Activated B cell treated with CpG ODN at 0.5 μM for 24 hours (primary cell): ENCODE measurements at places on chromosomes 4 and X. TPM values are rescaled to one million over a fixed set of nuclear protein-coding genes. Genes with fewer than 3 reads are reported as not detected.

- H3K36me3 ChIP-seq = peaks cover 60% of the 10 kb centered on the region
- H3K27me3 ChIP-seq = no peaks in the 10 kb centered on the region
- H3K4me1 ChIP-seq = no peaks in the 10 kb centered on the region
- H3K27ac ChIP-seq = no peak overlapping the region
- no peak for DNase-seq
These were observed 17.7 kb downstream of the OGT start for GRCh38 chrX:71550578-71550977.

- H3K27ac ChIP-seq = no peak overlapping the region
- no peak overlapping the region for H3K4me3 ChIP-seq
- peaks cover 15% of the 10 kb centered on the region for H3K27me3 ChIP-seq
- H3K4me1 ChIP-seq = peaks cover 4% of the 10 kb centered on the region
These were observed 53.4 kb upstream of the COL25A1 start for GRCh38 chr4:109355835-109356234.

DNA sequence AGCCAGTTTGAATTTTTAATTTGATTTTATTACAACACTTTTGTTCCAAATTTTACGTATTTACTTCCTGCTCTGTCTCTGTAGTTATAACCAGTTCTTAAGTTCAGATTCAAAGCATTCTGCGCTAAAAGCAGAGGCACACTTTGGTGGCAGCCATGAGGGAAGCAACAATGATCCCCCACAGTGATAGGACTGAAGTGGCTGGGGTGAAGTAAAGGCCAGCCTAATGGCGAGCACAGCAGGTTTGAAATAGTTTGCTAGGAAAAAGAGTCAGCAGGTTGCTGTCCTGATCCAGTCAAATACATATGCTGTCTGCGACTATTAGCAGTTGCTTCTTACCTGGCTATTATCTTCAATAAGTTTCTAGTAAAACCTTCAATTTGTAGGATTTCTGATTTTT, 176.3 kb downstream of the RPA4 start:
- DNase-seq = no peak
- no peaks in the 10 kb centered on the region for H3K36me3 ChIP-seq

DNA sequence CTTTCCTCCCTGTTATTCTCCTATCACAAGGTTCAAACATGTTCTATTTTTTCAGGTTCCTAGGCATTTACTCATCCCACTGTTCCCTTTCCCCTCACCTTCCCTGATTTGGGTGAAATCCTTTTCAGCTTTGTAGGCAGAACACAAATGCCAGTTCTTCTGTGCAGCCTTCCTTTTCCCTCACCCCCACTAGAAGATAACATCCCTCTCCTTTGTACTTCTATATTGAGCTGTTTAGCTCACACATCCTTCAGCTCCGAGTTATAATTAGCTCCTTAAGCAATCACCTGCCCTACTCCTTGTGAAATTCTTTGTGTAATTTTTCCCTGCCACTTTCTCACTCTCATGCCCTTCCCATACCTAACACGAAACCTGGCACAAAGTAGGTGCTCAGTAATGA, 240.9 kb downstream of the AR start:
- H3K27me3 ChIP-seq = no peaks in the 10 kb centered on the region
- no peaks in the 10 kb centered on the region for H3K36me3 ChIP-seq

- no peak overlapping the region for H3K27ac ChIP-seq
- H3K36me3 ChIP-seq = no peaks in the 10 kb centered on the region
- H3K4me1 ChIP-seq = no peaks in the 10 kb centered on the region
- H3K27me3 ChIP-seq = peaks cover 47% of the 10 kb centered on the region
- H3K4me3 ChIP-seq = no peak overlapping the region
These were observed 8.0 kb downstream of the SFRP2 start for GRCh38 chr4:153780876-153781275.

- H3K36me3 ChIP-seq = no peaks in the 10 kb centered on the region
- H3K4me3 ChIP-seq = peak overlapping the region; percentile 75
- H3K27me3 ChIP-seq = peaks cover 61% of the 10 kb centered on the region
- peaks cover 25% of the 10 kb centered on the region for H3K4me1 ChIP-seq
- H3K27ac ChIP-seq = no peak overlapping the region
These were observed 1.2 kb downstream of the PROM1 start for GRCh38 chr4:16082426-16083240.

- H3K36me3 ChIP-seq = peaks cover 90% of the 10 kb centered on the region
- no peak overlapping the region for H3K4me3 ChIP-seq
- DNase-seq = no peak
- H3K4me1 ChIP-seq = no peaks in the 10 kb centered on the region
- H3K27me3 ChIP-seq = no peaks in the 10 kb centered on the region
These were observed 32.0 kb downstream of the DCTD start for GRCh38 chr4:182885022-182885737.

DNA sequence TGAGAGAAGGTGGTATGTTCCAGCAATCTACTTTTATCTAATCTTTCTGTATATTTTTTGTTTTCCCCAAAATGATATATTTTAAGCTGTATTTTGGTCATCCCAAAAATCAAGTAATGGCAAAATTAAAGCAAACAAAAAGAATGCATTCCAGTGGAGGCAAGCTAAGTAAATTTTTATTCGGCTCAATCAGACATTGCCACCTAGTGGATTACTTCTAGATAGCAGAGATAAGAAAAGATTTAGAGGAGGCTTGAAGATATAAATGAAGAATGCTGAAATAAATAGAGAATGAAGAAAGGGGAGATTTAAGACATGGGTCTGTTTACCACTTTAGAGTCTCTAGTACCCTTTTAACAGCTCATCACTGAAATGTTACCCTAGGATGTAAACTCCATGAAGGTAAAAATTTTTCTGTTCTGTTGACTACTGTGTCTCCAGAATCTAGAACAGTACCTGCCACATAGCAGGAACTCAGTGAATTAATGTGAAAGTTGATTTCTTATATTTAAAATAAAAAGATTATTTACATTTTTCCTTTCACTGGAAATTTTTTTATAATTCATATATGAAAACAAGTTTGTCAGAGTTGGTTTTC, 110.9 kb upstream of the ANK2 start:
- no peaks in the 10 kb centered on the region for H3K36me3 ChIP-seq
- no peak overlapping the region for H3K27ac ChIP-seq
- no peak for DNase-seq
- no peaks in the 10 kb centered on the region for H3K4me1 ChIP-seq
- no peak overlapping the region for H3K4me3 ChIP-seq
- peaks cover 4% of the 10 kb centered on the region for H3K27me3 ChIP-seq

DNA sequence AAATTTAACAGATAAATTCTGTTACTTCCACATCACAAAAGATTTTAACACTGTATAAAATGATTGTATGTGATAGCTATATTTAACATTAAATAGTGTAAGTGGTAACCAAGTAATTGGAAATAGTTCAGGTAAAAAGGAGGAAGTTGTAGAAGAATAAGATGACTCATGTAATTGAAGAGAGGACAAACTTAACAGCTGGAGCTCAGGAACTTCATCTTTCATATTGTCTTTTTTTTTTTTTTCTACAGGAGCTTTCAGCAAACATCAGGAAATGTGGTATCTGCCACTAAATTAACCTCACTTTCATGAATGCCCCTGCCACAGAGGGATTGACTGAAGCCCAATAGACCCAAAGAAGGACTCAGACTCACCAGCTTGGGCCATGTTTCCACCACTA, 188.4 kb upstream of the VEGFC start:
- H3K4me3 ChIP-seq = no peak overlapping the region
- no peak for DNase-seq
- no peaks in the 10 kb centered on the region for H3K36me3 ChIP-seq
- H3K27me3 ChIP-seq = no peaks in the 10 kb centered on the region
- H3K4me1 ChIP-seq = no peaks in the 10 kb centered on the region

DNA sequence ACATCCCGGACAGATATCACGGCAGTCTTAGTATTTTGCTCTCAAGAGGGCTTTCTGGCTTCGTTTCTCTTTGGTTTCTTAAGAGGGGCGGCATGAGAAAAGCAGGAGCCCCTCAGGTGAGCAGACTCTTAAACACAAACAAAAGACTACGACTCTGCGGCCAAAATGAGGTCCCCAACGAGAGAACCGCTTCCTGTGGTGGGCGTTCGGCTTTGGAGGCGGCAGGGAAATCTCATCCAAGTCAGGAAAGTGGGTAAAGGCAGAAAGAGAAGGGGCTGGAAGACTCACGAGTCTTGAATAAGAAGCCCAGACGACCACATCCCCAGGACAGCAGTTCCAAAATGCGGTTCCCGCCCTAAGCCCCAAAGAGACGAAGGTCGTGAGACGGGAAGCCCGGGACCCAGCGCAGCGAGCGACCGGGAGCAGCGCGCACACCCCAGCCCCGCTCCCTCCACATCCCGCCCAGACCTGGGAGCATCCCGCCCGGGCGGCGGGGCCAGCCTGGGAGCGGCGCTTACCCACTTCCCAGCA, 409 bp downstream of the UGDH start:
- DNase-seq = no peak
- H3K27me3 ChIP-seq = no peaks in the 10 kb centered on the region
- peak overlapping the region; percentile 98 for H3K4me3 ChIP-seq
- peak overlapping the region; percentile 83 for H3K27ac ChIP-seq
- H3K4me1 ChIP-seq = peaks cover 20% of the 10 kb centered on the region

GRCh38 chrX:139875841-139876240, 57.0 kb downstream of the ATP11C start:
- H3K4me3 ChIP-seq = no peak overlapping the region
- H3K27ac ChIP-seq = no peak overlapping the region
- H3K27me3 ChIP-seq = no peaks in the 10 kb centered on the region
- H3K4me1 ChIP-seq = peaks cover 13% of the 10 kb centered on the region
- DNase-seq = no peak

GRCh38 chr4:144518181-144518895, 127.6 kb upstream of the HHIP start:
- no peak overlapping the region for H3K4me3 ChIP-seq
- DNase-seq = no peak
- peaks cover 2% of the 10 kb centered on the region for H3K27me3 ChIP-seq

DNA sequence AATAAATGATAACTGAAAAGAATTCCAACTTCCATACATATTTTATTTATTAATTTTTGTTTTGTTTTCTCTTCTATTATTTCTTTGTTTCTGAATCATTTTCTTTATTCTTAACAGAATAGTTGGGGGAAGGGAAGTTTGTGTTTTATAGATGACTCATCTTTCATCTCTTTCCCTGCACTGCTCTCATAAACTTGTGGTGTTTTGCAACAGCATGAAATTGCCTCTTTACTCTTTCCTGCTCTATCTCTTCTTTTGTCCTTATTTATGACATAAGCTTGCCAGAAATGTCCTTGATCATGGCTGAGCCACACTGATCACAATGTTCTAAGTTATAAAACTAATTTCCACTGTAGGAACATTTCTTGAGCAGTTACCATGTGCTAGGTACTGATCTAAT, 22.3 kb downstream of the QRFPR start:
- no peak overlapping the region for H3K27ac ChIP-seq
- no peaks in the 10 kb centered on the region for H3K36me3 ChIP-seq
- DNase-seq = no peak
- H3K27me3 ChIP-seq = no peaks in the 10 kb centered on the region
- H3K4me1 ChIP-seq = no peaks in the 10 kb centered on the region

DNA sequence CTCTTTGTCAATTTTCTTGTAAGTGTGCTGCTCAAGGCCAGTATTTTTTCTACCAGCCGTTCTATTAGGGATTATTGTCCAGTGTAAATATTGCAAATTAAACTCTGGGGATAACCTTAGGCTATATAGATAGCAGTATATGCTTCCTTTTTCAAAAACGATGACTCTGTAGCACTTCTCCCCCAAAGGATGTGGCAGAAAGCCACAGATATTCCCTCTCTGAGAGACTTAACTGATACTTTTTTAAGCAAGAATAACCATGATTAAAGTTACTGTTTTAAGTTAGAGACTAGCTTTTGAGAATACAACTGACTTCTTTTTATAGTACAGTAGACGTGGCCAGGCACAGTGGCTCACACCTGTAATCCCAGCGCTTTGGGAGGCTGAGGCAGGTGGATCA, 130.0 kb downstream of the FHIP1A start:
- peaks cover 5% of the 10 kb centered on the region for H3K27me3 ChIP-seq
- H3K4me3 ChIP-seq = no peak overlapping the region
- H3K27ac ChIP-seq = no peak overlapping the region
- DNase-seq = no peak

GRCh38 chrX:40467454-40467853, 113.3 kb upstream of the ATP6AP2 start:
- H3K27ac ChIP-seq = no peak overlapping the region
- peaks cover 20% of the 10 kb centered on the region for H3K4me1 ChIP-seq
- H3K36me3 ChIP-seq = no peaks in the 10 kb centered on the region
- H3K4me3 ChIP-seq = no peak overlapping the region
- DNase-seq = no peak

- H3K36me3 ChIP-seq = no peaks in the 10 kb centered on the region
- no peak overlapping the region for H3K4me3 ChIP-seq
- no peaks in the 10 kb centered on the region for H3K27me3 ChIP-seq
- no peak for DNase-seq
These were observed 65.6 kb downstream of the MCF2 start for GRCh38 chrX:139642241-139642927.

DNA sequence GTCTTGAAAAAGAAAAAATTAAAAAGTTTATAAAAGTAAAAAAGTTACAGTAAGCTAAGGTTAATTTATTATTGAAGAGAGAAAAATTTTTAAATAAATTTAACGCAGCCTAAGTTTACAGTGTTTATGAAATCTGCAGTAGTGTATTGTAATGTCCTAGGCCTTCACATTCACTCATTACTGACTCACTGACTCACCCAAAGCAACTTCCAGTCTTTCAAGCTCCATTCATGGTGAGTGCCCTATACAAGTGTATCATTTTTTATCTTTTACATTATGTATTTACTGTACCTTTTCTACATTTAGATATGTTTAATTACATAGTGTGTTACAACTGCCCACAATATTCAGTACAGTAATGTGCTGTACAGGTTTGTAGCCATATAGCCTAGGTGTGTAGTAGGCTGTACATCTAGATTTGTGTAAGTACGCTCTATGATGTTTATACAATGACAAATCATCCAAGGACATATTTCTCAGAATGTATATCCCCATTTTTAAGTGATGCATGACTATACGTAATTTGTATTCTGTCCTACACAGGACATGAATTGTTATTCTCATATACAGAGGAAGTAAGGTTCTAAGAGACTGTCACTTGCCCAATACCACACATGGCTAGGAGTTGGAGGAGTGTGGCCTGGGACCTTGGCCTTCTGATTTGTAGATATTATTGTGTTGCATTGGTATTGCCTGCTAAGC, 19.5 kb upstream of the PDCL2 start:
- no peak for DNase-seq
- H3K27ac ChIP-seq = no peak overlapping the region
- H3K4me3 ChIP-seq = no peak overlapping the region
- no peaks in the 10 kb centered on the region for H3K4me1 ChIP-seq
- no peaks in the 10 kb centered on the region for H3K36me3 ChIP-seq
- peaks cover 2% of the 10 kb centered on the region for H3K27me3 ChIP-seq

DNA sequence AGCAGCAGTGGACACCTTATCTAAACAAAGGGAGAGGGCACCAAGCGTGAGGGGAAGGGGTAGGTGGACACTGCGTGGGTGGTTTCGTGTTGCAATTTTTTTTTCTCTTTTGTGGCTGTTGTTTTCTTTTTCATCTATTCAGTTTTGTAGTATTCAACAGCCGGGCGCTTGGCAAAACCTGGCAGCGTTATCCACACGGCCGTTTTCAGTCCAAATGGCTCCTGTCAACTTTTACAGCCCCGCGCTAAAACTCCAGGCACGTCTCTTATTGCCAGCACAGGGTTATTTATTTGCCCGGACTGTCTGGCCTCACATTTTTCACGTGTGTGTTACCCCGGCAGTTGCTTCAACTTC, 192.2 kb downstream of the BCOR start:
- no peaks in the 10 kb centered on the region for H3K36me3 ChIP-seq
- DNase-seq = no peak
- no peak overlapping the region for H3K4me3 ChIP-seq
- peaks cover 3% of the 10 kb centered on the region for H3K27me3 ChIP-seq
- H3K27ac ChIP-seq = no peak overlapping the region

The SLC9B1 gene
- 1.2 and 2.5 TPM in 2 replicates for total RNA-seq

The RHOXF1 gene
- total RNA-seq = not detected in 2 replicates

The PCDH10 gene
- not detected in 2 replicates for total RNA-seq

The DDX60 gene
- total RNA-seq = 17.6 and 17.9 TPM in 2 replicates

The SLIT2 gene
- total RNA-seq = 0.18 TPM in 1 of 2 replicates, not detected in the other

The MAP7D2 gene
- 0.16 and 0.32 TPM in 2 replicates for total RNA-seq

The DMRTC1 gene
- total RNA-seq = 0.27 and 0.71 TPM in 2 replicates
